ENCODE measurements at places on chromosomes 6 and 20. TPM values are rescaled to one million over a fixed set of nuclear protein-coding genes. Genes with fewer than 3 reads are reported as not detected.

FAM162B gene
- not detected for total RNA-seq

NKX2-2 gene
- total RNA-seq = not detected

RIMS1 gene
- 1.9 TPM for total RNA-seq

SLC22A16 gene
- not detected for total RNA-seq

ENPP3 gene
- total RNA-seq = not detected

ACAT2 gene
- total RNA-seq = 27.4 TPM

SIRPD gene
- total RNA-seq = not detected

RAET1E gene
- total RNA-seq = 1.3 TPM
